ENCODE measurements at places on chromosomes 2 and 18.

DNA sequence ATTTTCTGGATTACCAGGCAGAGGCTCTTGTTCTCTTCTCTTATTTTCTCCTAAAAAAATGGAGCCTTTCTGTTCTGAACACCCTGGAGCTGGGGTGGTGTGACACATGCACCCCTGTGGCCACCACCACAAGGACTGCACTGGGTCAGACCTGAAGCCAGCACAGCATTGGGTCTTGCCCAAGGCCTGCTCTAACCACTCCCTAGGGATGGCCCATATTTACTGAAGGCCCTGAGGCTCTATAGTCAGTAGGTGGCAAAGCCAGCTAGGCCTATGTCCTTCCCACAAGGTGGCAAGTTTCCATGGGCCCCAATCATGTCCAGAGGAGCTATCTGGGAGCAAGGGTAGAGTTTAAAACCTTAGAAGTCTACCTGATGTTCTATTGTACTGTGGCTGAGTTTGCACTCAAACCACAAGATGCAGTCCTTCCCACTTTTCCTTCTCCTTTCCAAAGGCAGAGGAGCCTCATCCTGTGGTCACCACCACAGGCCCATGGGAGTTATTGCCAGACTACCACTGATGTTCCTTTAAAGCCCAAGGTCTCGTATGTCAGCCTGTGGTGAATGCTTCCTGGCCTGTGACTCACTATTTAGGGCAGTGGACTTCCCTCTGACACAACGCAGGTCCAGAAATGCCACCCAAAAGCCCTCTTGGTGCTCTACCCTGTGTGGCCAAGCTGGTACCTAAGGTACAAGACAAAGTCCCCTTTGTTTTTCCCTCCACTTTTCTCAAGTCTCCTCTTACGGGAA, 15.0 kb upstream of the FMNL2 start:
- no peak for DNase-seq

DNA sequence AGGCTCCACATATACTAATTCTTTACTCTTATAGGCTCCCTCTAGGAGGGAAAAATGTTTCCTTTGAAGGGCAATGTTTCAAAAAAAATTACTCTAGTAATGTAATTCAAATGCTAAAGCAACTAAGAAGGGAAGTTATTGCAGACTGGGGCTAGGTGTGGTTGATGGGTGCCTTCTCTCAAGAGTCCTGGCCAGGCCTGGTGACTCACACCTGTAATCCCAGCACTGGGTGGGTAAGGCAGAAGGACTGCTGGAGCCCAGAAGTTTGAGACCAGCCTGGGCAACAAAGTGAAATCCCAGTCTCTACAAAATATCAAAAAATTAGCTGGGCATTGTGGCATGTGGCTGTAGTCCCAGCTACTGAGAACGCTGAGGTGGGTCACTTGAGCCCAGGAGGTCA, 31.2 kb upstream of the CDKL4 start:
- DNase-seq = no peak

DNA sequence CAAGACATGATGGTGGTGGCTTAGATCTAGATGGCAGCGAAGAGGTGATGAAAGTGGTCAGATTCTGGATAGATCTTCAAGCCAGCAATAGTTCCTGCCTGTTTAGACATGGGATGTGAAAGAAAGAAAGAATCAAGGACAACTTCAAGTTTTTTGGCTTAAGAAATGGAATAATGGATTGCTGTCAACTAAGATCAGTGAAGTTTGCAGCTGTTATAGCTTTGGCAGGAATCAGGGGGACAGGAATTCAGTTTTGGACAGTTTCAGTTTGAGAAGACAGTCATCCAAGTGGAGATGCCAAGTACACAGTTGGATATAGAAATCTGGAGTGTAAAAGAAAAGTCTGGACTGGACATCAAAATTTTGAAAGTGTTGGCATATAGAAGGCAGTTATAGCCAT, 283.7 kb upstream of the PKDCC start:
- DNase-seq = no peak

GRCh38 chr18:8791171-8791651, 85.9 kb downstream of the MTCL1 start:
- peak; percentile 49 for DNase-seq

DNA sequence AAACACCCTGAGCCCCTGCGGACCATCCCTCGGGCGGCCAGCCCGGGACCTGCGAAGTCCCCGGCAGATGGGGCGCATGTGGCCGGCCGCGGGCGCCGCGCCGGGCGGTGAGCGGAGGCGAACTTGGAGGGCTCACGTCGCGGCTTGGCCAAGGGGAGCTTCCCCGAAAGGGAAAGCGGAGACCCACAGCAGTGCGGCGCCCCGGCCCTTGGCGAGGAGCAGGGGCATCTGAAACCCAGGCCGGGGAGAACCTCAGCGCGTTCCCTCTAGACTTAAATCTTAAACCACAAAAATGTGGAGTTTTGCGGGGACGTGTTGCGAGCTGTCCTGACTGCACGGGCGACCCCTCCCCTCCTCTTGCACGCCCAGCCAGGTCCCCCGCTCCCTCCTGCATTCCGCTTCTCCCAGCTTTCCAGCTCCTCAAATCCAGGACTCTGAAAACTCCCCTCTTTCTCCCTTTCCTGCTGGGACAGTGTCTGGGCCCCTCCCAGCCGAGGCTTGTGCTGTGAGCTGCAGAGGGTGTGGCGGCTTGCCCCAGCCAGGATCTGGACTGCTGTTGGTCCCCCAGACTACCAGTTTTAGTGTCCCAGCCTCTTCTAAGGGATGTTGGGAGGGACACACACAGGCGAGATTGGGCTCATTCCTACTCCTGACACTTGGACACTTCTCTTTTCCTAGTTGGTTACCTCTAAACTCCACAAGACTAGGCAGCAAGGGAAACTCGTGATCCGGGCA, 1.3 kb downstream of the FMNL2 start:
- peak; percentile 54 for DNase-seq

DNA sequence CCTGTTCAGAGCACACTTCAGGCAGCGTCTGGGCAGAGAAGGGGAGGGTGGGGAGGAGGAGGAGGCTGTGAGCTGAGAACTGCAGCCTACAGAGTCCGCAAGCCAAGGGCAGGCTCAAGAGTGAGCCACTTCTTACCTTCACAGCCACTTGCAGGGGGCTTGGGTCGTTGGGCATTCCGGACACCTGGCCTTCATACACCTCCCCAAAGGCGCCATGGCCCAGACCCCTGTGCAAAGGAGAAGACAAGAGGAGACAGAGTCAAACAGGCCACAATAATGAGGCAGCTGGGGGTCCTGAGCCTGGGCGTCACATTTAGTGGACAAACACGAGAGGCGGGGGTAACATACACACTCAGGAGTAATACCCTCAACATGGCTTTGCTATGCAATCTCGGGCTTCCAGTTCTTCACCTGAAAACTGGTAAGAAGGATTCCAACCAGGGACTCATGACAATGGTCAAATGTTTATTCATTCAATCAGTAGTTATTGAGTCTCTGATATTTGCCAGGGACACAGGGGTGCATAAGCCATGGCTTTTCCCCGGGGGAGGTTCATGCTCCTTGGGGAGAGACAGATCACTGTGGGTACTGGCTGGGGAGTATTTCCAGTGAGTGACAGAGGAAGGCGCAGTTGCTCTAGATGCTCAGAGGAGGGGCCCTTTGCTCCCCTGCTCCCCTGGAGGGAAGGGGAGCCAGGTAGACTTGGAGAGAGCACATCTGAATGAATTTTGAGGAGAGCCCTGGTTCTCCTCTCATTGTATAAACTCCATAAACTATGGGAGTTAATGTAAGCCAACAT, 107.4 kb downstream of the CLIP4 start:
- DNase-seq = no peak

GRCh38 chr2:160783474-160783873, 289.9 kb upstream of the RBMS1 start:
- peak; percentile 5 for DNase-seq

- DNase-seq = no peak
Observed at GRCh38 chr2:136331226-136331625, 213.3 kb upstream of the CXCR4 start.

DNA sequence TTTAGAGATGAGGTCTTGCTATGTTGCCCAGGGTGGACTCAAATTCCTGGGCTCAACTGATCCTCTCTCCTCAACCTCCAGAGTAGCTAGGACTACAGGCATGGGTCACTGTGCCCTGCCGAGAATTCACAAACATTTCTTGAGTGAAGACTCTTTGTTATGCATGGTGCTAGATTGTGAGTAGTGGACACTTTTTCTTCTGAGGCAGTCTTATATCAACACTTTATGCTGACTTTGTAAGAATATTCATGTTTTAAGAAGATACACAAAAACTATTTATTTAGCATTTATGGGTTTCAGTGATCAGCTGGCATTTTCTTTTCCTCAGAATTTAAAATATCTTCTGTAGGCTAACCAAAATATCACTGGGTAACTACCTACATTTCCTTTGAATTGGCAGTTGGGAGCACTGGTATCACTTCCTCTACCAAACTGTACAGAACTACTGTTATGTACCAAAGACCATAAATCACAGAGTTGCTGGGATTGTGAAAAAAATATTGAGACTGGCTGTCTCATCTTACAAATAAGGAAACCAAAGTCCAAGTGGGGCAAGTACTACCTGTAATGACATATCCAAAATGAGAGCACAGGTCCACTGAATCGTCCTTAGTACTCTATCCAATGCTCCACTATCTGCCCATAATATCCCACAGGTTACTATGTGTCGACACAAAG, 34.0 kb downstream of the DOCK10 start:
- DNase-seq = no peak

DNA sequence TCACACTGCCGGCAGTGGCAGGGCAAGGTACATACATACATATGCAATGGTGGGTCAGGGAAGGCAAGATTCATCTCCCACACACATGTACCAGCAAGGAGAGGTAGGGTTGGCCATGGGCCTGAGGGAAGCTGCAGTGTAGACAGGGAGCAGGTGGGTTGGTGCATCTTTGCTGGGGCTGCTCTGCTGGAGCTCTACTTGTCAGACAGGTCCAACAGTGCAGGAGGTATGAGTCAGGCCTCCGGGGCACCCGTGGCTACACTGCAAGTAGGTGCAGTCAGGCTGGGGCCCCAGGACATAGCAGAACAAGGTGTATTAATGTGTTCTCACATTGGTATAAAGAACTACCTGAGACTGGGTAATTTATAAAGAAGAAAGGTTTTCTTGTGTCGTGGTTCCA, 281.1 kb upstream of the COL3A1 start:
- no peak for DNase-seq

DNA sequence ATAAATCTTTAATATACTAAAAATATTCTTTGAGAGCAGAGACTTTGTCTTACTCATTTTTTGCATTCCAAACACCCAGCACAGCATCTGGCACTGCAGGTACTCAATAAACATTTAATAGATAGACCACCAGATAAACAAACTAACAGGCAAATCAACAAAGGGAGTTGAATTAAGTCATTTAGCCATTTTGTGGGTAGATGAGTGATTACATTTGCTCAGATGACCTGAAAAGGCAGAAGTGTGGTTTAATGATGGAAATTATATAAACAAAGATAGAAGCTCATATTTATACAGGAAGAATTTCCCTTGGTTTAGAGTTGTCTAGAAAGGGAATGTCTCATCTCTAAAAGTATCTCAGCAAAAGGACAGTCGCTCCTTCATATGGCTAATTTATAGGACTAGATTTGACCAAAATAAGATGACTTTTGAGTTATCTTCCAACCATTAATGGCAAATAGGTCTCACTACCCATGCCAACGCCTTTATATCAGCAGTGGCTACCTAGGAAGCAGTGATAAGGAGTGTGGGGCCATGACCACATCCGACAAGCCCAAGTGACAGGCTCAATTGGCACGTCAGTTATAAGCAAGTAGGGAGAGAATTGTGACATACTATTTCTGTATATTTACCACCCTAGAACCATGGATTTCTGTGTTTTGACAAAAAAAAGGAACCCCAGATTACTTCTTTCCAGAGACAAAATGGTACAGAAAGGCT, 173.5 kb downstream of the ATAD2B start:
- no peak for DNase-seq

GRCh38 chr2:219525533-219526232, 11.4 kb downstream of the ASIC4 start:
- no peak for DNase-seq

DNA sequence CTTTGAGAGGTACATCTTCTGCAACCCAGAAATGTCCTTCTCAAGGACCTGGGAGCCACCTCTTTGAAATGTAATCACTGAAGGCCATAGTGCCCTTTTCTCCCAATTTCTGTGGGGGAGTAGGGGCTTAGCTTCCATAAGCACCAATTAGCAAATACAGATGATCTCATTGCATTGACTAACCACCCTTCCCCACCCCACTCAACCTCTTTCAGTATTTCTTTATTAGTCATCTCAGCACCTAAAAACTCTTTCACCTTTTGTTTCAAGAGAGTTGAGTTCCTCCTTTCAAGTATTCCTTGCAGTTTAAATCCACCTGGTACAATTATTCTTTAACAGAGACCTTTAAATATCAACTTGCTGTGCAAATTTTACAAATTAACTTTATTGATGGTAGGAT, 1011.8 kb upstream of the CDH2 start:
- no peak for DNase-seq

DNA sequence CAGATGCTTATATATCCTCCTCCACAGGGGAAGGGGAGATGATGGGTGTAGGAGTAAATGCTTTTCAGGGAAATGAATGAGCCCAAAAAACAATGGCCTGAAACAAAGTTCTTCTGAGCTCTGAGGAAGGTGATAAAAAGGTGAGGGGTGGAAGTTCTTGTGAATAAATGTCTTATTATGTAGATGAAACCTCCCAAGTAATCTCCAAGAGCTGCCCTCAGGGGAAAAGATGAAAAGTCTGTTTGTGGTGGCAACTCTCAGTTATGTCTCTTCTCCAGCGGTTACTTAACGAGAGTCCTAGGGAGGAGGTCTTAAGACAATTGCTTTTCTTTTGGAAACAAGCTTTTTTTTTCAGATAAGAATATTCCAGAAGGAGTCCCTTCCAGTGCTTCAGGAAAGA, 115.5 kb upstream of the CHAC2 start:
- DNase-seq = no peak

GRCh38 chr2:109254174-109254904, 125.3 kb downstream of the SH3RF3 start:
- no peak for DNase-seq

DNA sequence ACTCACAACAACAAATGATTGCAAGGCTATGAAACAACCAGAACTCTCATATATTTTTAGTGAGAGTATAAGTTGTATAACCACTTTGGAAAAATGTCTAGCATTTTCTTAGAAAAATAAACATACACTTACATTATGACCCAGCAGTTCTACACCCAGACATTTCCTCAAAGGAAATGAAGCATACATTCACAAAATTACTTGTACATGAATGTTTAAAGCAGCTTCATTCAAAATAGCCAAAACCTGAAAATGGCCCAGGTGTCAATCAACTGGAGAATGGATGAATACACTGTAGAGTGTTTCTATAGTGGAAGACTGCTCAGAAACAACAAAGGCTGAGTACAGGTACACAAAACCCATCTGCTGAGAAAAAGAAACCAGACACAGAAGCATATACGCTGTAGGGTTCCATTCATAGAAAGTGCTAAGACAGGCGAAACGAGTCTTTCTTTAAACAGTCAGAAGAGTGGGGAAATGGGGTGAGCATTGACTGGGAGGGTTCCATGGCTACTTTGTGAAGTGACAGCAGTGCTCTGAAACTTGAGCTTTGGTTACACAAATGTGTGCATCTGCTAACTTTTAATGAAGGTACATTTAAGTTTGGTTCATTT, 799.0 kb downstream of the DCDC2C start:
- DNase-seq = peak; percentile 86

GRCh38 chr2:84924173-84925106, 19.0 kb downstream of the TMSB10 start:
- DNase-seq = peak; percentile 84

Measured in endothelial cell of umbilical vein (primary cell).